ENCODE measurements at places on chromosomes 16 and 17.
A peak's percentile ranks its signal among the peaks of the same experiment; 100 is the strongest.

GRCh38 chr16:46822270-46822669 is 8.7 kb downstream of the C16orf87 start:
- DNase-seq, result no peak

- DNase-seq, result no peak
These were observed 303.8 kb upstream of the ASIC2 start for GRCh38 chr17:33596899-33597298.

- no peak for DNase-seq
These were observed 8.3 kb downstream of the PITPNC1 start for GRCh38 chr17:67385122-67385988.

GRCh38 chr16:21646091-21646490 is 6.3 kb downstream of the IGSF6 start:
- DNase-seq, result no peak

DNA sequence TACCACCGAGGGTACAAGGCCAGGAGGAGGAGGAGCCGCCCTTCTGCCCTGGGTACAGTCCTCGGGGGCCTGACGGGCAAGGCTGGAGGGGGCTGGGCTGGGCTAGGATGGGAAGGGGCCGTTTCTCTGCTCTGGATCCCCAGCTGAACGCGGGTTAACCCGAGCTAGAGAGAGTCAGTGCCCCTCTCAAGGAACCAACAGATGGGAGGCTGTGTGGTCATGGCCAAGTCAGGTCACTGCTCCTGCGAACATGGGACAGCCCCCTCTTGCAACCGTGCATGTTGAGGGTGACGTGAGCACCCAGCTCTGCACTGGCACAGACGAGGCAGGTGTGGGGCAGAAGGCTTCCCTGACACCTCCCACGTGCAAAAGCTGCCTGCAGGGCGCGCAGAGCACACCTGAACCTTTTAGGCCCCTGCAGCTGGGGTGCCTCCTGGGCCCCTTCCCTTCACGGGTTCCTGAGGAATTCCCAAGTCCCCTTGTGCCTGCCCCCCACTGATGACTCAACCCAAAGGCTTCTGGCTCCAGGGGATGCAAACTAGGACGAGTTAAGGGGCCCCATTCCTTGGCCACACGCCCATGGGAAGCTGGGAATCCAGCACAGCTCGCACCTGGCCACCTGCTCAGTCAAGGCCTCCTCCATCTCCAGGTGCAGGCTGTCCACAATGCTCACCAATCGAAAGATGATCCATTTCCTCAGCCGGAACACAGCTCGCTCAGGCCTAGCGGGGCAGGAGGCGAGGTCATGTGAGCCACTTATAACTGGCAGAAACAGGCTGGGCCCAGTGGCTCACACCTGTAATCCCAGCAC is 6.3 kb downstream of the MYBBP1A start:
- no peak for DNase-seq

DNA sequence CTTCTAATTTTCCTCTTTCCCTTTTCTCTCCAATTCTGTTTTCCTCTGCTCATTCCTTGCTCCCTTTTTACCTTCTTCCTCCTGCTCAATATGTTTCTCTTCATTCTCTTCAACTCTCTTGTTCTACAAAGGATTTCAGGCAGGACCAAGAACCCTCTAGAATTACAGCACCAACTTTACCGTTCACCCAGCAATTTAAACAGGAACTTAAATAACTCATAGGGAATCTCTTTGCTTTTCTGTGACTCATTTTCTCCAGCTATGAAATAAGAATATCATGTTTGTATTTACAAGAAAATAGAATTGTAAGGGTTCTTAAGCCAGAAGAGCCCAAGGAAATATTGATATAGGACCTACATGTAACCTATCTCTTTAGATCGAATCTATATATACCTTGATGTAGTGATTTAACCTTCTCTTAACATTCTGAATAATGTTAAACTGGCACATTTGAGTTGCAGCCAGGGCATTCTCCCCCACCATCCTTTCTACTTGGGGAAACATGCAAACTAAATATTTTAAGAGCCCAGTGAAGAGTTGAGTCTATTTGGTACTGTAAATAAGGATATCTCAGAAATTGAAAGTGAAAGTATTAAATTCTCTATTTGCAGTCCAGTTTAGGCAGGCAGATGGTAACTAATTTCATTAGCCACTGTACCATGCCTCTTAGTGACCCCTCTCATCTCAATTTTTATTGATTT is 137.0 kb downstream of the ANKFN1 start:
- no peak for DNase-seq

DNA sequence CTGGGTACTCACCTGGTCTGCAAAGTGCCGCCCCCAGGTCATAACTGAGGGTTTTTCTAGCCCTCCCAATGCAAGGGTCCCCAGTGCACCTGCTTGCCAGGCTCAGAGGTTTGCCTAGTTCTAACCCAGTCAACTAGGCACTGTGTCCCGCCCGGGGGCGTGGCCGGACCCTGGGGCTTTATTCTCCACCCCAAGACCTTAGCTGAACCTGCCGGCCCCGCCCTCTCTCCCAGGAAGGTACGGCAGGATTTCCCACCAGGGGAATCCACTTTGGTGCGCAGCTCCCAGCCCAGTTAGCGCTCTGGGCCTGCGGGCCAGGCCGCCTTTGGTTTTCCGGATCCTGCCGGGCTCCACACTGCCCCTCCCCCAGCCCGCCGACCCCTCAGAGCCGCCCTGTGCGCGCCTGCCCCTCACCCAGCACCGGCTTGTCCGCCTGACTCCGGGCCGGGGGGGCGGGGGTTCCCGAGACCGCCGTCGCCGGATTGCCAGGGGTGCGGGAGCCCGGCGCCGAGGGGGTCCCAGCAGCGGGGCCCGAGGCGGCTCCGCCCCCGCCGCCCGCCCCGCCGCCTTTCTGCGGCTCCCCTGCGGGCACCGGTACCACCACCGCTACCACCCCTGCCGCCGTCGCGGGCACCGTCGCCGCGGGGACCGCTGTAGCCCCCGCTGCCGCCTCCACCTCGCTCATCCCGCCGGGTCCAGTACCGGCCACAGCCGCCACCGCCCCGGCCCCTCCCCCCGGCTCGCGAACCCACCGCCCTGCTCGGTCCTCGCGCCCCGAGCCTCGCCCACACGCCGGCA is 424 bp downstream of the YBX2 start:
- DNase-seq, result no peak

DNA sequence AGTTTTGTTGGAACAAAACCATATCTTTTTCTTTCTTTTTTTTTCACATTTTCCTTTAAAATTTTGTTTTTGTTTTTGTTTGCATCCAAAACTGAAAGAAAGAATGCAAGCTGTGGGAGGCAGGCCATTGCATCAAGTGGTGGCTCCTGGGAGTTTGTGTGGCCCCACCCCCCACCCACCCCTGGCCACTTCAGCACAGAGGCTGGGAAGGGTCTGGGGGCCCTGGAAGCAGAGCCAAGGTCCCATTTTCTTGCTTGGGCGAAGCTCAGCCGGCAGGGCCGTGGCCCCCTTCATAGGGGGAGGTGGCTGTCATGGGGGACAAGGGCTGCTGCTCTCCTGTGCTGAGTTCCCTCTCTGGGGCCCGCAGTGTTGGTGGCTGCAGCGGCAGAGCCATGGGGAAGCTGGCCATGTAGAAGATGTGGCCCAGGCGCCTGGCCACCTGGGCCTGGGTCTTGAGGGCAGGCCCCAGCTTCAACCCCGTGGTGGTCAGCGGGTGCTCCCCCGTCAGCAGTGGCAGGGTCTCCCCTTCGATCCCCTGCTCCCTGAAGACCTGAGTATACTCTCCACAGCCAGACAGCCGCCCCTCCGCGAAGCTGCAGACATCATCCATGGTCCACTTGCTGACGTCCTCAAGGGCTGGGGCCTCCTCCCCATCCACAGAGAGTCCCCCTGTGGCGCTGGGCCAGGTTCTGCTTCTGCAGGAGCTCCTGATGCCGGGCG is 19.8 kb downstream of the PAFAH1B1 start:
- no peak for DNase-seq

DNA sequence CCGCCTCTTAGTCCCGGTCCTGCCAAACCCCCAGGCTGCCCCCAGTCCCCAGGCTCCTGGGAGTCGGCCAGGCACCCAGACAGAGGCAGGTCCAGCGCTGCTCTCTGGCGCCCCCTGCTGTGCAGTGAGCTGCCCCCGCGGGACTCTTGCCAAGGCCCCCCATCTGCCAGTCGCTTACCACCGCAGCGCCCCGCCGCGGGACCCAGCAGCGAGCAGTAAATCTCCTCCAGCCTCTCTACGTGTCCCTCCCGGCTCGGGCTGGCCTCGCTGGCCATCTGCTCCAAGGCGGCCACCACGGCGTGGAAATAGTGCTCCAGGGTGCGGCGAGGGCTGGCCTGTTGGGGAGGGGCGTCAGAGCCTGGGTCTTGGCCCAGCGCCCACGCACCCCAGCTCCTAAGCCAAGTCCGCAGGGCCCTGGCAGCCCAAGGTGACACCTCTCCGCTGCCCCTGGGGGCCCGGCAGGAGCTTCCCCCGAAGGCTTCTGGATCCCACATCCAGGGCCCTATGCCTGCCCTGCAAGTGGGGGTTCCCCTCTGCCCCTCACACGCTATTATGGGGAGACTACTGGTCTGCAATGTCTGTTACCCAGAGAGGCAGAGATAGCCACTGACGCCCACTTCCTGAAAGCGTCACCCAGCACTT is 33.7 kb upstream of the MFSD6L start:
- peak; percentile 16 for DNase-seq

GRCh38 chr16:57938936-57939871 is 31.7 kb downstream of the CNGB1 start:
- DNase-seq, result no peak
